WTC11 (cell line): ENCODE measurements at places on chromosomes 6 and 20. TPM values are rescaled to one million over a fixed set of nuclear protein-coding genes. Genes with fewer than 3 reads are reported as not detected.

Gene RGS17
- total RNA-seq: 6.6 to 9.3 TPM (median 7.4 TPM) in 3 replicates

Gene NHSL1
- 22.9 to 31.1 TPM (median 23.1 TPM) in 3 replicates for total RNA-seq

Gene TPBG
- total RNA-seq: 29.6 to 35.3 TPM (median 30.4 TPM) in 3 replicates

Gene ANGPT4
- 0.20 to 0.32 TPM (median 0.25 TPM) in 3 replicates for total RNA-seq

Gene TREML2
- 0.09 to 0.15 TPM (median 0.09 TPM) in 3 replicates for total RNA-seq

Gene SRMS
- 0.21 to 0.46 TPM (median 0.26 TPM) in 3 replicates for total RNA-seq

Gene FAM110A
- total RNA-seq: 17.2 to 18.8 TPM (median 18.0 TPM) in 3 replicates

Gene GHRH
- 0.74 TPM in 1 of 3 replicates, not detected in the others for total RNA-seq

Gene PRKN
- 0.59 to 1.0 TPM (median 1.0 TPM) in 3 replicates for total RNA-seq

Gene WFDC5
- not detected in 3 replicates for total RNA-seq

Gene LY6G6C
- total RNA-seq: 0.21 to 0.35 TPM in 2 of 3 replicates, not detected in the other

Gene KCNK17
- 2.1 to 2.9 TPM (median 2.7 TPM) in 3 replicates for total RNA-seq

Gene PHACTR3
- total RNA-seq: 0.23 to 0.30 TPM (median 0.28 TPM) in 3 replicates

Gene VNN1
- 0.04 to 0.07 TPM in 2 of 3 replicates, not detected in the other for total RNA-seq

Gene BPIFB2
- total RNA-seq: 0.09 TPM in 3 replicates

Gene CENPQ
- 13.1 to 14.2 TPM (median 14.0 TPM) in 3 replicates for total RNA-seq

Gene BTN1A1
- 0.14 to 0.15 TPM in 2 of 3 replicates, not detected in the other for total RNA-seq

Gene CTCFL
- total RNA-seq: 0.70 to 2.6 TPM (median 2.4 TPM) in 3 replicates

Gene CLDN20
- total RNA-seq: not detected in 3 replicates

Gene SMOC2
- total RNA-seq: 3.3 to 3.9 TPM (median 3.6 TPM) in 3 replicates
